ENCODE measurements at places on chromosomes 1 and 21. TPM values are rescaled to one million over a fixed set of nuclear protein-coding genes. Genes with fewer than 3 reads are reported as not detected.

DNA sequence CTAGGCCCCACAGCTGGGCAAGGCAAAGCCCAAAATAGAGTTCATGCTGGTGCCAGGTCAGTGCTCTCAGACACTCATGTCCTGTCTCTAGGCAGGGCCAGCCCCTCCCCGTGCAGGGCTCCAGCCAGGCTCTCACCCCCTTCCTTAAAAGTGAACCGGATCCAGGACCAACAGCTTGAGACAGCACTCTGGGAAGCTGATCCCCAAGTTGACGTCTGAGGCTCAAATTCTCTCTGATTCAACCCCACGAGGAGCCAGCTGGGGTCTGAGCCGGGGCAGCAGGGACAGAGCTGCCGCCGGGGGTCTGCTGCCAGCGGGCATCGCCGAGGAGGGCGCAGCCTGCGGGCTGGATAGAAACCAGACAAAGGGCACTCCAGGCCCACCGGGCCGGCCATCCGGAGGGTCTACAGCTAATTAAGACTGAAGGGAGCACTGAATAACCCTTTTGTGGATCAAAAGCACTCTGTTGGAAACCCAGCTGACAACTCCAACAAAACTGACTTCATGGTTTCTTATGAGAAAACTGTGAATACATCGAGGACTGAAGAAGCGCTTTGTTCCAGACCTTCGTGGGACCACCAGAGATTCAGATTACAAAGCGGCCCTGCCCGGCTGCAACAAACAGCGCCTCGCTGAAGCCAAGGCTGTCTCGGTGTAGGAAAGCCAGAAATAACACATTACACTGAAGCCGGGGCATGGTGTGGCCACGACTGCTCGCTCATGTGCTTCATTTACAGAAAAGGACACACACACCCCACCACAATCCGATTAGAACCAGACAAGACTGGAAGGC is 95.8 kb downstream of the PSMG1 start:
- DNase-seq = no peak

DNA sequence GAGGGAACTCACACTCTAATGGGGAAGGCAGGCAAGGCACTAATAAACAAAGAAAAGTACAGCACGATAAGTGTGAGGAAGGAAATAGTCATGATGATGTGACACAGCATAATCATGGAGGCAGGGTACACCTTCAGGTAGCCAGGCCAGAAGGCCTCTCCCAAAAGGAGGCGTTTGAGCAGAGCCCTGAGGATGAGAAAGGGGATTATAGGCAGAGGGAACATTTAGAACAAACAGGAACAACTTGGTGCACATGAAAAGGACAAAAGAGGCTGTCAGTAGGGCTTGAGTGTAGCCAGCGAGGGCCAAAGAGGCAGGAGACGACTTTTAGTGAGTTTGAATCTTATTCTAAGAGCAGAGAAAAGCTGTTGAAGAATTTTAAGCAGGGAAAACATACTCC is 33.4 kb upstream of the CRNN start:
- DNase-seq = no peak

DNA sequence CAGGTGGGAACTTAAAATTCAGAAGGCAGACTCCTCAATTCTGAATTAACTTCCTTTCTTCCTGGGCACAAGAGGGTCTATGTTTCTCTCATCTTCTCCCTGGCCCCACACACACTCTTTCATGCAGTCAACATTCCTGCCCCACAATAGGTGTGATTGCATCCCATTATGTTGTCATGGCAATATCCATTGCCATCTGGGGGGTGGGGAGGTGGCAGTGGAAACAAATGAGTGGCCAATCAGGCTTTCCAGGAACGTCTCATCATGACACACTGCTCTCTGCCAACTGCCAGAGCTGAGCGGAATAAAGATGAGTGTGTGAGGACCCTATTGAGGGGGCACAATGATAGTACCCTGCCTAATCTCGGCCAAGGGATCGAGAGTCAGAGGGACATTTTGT is 80.4 kb downstream of the KCND3 start:
- no peak for DNase-seq

DNA sequence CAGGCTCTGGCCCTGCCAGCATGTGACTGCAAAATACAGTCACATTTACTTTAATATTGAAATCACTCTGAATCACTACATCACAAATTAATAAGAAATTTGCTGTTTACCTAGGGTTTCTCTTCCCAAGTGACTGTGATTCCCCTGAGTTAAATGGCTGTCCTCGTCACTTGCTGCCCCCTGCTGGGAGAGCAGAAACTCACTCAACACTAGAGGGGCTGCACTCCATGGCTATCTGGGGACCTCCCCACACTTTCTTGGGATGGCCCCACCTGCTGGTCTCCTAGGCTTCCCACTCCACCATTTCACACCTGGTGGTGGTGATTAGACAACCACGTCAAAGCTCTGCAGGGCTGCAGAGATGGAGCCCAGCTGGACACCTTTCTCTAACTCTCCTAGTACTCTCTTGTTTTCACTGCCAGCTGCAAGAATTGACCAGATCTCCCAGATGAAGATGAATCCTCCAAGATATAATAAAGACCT is 63.4 kb downstream of the CD2 start:
- peak; percentile 91 for DNase-seq

DNA sequence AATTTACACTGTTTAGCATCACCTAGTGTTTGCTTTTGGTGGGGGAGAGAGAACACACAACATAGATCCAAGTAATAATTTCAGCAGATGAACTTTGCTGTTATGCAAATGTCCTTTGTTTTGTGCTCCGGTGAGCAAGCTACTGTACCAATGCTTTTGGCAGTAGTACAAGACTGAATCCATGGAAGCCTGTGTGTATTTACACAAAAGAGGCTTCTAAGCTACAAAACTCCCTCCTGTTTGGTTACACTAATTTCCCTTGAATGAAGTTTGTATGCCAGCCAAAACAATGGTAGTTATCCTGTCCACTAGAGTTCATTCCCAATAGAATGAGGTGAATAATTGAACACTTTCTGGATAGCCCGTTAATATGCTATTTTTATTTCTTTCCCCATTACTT is 320.5 kb downstream of the KCTD3 start:
- DNase-seq = no peak

DNA sequence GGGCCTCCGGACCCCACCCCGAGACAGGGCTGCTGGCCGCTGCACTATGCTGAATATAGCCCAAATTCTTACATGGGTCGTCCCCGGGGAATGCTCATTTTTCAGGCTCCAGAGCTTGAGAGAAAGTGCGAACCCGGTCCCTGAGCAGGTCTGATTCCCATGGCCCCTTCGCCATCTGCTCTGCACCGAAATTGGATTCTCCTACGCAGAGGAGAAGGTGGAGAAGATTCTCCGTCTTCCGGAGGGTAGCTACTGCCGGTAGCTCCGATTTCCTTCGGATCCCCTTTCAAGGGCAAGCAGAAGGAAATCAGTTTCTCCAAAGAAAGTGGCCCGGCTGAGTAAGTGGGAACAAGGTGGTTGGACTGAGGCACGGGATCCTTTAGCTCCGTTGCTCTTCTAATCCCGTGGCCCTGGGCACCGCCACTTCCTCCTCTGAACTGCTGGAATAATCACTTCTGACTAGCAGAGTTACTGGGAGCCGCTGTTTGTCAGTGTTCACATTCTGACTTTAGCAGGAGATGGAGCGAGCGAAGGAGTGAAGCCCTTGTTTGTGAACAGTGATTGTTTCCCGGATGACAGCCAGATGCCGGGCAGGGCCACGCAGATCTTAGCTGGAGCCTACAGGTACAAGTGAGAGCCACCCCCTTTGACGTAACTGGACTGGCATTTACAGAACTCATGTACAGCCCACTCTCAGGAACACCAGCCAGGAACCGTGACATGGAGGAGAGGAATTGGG is 1.1 kb upstream of the ZNF496 start:
- DNase-seq = no peak

DNA sequence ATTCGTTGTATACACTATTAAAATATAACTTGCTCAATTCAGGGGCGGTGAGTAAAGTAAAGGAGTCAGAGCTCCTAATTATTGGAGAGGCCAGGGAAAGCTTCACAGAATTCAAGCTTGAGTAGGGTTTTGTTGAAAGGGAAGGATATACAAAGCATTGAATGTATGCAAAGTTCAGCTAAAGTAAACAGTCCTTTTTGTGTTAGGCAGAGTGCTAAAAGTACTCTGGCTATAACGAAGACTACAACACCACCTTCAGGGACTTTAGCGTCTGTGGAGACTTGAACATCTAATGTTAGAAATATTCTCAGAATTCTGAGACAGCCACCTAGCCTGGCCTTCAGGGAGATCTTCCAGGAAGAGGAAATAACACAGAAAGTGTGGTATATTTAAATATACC is 1.1 kb downstream of the FALEC start:
- DNase-seq = no peak

DNA sequence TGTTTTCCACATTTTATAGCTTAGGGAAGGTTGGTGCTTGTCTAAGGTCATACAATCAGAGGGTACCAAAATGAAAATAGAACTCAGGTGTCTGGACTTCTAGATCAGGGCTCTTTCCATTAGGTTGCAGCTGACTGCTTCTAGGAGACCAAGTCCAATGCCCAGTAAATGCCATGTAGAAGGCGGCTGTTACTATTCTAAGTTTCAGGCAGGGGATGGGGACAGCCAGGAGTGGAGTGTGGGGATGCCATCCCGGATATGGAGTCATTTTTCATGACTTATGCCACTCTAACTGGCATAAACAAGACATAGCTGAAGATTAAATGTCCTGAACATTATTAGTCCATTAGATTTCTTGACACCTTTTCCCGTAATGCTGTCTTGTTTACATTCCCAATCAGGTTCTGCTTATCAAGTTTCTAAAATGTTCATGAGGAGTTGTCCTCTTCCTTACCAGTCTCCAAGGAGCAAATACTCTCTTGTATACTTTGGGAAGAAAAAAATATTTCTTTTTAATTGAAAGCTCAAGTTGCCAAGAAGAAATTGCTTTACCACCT is 31.5 kb downstream of the XCL1 start:
- no peak for DNase-seq

CFAP74 gene
- total RNA-seq = not detected

NPPA gene
- total RNA-seq = not detected

Measured in activated naive CD4-positive, alpha-beta T cell treated with anti-CD3 and anti-CD28 coated beads for 36 hours (primary cell).